AG10803 (cell line): ENCODE measurements at places on chromosomes 16 and 17.

- DNase-seq: peak; percentile 29
Observed at GRCh38 chr16:66928702-66929388, 3.5 kb upstream of the RRAD start.

DNA sequence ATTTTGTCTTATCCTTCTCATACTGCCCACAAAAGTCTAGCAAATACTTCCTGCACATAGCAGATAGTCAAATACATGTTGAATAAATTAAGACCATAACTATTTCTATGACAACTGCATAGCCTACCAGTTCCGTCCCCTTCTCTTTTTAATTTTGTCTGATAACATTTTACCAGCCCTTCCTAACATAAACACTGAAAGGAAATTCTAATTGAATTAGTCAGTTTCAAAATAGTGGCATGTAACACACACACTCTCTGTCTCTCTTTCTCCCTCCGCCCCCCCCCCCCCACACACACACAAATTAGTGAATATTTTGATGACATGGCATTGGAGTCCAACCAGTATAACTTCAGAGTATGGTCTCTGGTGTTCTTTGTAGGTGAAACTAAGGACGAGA, 41.8 kb downstream of the TNRC6C start:
- peak; percentile 63 for DNase-seq

- DNase-seq: no peak
Observed at GRCh38 chr17:69594641-69595040, 180.1 kb downstream of the MAP2K6 start.

- no peak for DNase-seq
Observed at GRCh38 chr16:81483970-81484595, 39.5 kb downstream of the CMIP start.

DNA sequence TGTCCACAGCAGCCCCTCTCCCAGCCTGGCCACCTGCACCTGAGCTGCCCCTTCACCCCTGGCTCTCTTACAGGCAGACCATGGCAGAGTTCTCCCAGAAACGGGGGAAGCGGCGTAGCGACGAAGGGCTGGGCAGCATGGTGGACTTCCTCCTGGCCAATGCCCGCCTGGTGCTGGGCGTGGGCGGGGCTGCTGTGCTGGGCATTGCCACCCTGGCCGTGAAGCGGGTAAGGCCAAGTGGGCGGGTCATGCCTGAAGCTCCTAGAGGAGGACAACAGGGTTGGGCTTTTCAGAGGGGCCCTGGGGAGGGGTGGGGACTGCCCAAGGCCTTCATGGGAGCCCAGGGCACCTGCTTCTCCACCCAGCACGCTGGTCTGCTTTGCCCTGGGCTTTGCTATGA, 2.2 kb downstream of the MIEF2 start:
- DNase-seq: no peak

GRCh38 chr16:78278056-78278450, 178.6 kb downstream of the WWOX start:
- no peak for DNase-seq

DNA sequence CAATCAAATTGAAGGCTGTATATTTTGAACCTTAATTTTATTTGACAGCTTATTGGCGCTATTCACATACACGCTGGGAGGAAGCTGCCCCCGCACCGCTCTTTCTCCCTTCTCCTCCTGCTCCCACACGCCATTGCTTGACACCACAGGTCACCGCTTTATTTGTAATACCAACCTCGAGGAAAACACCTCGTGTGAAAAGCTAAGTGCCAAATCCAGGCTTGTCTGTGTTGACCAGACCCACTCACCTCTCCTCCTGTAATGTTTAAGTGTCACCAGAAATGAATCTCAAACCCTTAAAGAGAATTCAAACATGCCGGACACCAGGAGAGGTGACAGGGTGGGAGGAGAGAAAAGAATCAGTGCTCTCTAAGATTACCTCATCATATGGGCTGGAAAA, 331.4 kb downstream of the GRIN2A start:
- no peak for DNase-seq

DNA sequence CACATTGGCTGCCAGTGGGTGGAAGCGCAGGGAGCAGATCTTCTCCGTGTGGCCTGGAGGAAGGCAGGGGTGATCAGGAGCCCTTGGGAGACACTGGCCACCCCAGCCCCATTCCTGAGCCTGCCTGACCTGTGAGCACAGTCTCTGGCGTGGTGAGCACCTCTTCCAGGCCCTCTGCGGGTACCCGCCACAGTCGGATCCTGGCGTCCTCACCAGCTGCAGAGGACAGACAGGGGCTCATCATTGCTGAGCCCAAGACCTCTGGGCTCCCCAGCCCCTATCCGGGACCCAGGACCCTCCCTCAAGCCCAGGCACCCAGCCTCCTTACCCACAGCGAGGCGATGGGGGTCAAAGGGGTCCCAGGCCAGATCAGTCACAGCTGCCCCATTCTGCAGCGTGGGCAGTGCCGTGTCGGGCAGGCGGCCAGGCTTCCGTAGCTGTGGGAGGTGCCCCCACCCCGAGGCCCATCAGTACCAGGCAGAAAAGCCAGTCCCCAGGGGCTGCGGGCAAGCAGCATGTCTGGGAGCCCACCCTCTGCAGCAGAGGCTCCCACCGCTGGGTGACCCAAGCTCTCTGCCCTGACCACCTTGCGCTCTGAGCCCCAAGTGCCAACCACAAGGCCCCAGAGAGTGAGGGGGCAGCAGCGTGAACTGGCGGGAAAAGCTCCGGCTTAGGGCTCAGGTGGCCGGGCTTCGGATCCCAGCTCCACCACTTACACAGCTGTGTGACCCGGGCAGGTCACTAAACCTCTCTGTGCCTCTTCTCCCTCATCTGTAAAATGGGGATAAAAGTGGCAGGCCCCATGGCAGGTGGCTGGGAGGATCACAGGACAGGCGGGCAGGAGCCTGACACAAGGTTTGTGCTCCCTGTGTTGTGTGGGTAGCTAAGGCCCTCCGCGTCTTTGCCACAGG, 10.2 kb upstream of the PAM16 start:
- no peak for DNase-seq

DNA sequence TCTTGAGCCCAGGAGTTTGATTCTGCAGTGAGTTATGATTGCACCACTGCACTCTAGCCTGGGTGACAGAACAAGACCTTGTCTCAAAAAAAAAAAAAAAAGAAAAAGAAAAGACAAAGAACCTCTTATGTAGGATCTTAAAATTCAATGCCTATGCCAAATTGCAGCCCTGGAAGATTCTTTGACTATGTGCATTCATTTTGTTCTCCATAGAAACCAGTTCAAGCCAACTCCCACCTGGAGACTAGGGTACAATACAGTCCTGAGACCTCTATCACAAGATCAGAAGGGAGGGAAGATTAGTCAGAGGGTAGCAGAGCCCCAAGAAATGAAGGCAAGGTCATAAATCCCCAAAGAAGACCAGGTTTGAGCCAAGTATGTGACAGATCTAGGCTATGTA, 90.6 kb upstream of the HAS3 start:
- no peak for DNase-seq

DNA sequence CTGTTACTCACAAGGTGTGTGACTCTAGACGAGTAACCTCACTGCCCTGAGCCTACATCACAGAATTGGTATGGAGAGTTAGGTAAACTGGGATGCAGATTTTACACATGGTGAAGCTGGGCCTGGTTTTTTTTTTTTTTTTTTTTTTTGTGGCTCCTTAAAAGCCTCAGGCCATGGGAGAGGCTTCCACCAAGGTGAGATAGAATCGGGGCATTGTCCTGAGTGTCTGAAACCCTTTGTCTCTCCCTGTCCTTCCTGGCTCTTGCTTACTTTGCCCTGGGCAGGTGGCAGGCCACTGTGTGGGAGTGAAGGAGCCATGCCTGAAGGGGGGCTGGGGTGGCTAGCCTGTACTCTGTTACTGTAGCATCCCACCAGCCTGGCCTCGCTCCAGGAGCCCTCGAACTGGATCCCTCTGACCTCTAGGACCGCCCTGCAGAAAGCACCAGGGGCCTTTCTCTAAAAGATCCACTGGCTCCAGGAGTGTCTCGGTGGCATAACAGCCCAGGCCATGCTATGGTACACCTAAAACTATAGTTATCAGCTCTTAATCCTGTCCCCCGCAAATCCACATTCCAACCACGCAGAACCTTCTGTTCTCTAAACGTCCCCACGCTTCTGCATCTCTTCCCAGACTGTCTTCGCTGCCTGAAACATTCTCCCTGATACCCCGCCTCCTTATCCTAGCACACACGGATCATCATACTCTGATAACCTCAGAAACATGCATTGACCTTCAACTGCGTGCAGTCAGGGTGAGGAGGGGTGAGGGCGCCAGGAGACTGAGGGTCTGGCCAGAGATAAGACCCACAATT, 1.7 kb upstream of the SLC13A2 start:
- no peak for DNase-seq

DNA sequence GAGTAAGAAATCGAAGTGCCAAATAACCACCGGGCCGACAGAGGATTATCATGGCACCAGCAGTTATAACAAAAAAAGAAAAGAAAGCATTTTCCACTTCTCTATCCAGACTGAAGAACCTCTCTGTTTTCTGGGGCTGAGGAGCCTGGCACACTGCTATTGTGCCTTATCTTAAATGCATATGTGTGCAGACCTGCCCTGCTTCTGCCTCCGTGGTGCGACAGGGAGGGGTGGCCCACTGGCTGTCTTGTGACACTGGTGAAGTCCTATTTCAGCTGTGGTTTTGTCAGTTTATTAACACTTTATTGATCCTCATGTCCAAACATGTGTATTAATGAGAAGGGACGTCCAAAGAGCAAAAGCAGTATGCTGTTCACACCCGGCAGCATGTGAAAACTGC, 55.4 kb downstream of the CDK5R1 start:
- DNase-seq: no peak

DNA sequence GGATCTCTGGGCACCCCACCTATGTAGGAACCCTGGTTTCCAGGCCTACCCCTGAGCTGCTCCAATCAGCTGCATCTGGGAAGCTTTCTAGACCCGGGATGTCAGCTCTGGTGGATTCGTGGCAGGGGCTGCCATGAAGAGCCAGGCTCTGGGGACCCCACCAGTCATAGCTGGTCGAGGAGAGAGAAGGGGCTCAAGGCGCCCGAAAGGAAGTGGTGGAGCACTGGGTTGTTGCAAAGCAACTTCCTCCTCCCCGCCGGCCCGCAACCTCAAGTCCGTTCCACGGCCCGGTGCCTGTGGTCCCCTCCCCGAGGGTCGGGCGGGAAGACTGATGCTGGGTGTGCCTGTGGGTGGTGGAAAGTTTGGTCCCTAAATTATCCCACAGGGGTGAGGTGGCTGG, 10.2 kb downstream of the TBKBP1 start:
- DNase-seq: no peak

DNA sequence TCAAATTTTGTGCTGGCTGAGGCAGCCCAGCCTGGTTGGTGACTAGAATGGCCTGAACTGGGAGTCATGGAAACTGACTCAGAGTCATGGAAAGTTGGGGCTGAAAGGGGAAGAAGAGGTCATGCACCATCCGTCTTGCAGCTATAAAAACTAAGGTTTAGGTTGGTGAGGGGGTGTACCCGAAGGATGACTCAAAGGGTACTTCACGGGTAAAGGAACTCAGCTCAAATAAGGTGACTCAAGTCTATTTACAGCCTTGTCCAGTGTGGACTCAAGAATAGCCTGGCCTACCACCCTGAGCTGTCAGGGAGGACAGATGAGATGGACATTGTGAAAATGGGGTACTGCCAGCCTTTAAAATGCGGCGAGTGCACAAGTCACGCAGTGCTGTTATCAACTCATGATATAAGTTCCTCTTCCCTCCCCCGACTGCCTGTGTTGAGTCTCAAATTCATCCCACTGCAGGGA, 18.6 kb downstream of the CD300LB start:
- DNase-seq: peak; percentile 25

DNA sequence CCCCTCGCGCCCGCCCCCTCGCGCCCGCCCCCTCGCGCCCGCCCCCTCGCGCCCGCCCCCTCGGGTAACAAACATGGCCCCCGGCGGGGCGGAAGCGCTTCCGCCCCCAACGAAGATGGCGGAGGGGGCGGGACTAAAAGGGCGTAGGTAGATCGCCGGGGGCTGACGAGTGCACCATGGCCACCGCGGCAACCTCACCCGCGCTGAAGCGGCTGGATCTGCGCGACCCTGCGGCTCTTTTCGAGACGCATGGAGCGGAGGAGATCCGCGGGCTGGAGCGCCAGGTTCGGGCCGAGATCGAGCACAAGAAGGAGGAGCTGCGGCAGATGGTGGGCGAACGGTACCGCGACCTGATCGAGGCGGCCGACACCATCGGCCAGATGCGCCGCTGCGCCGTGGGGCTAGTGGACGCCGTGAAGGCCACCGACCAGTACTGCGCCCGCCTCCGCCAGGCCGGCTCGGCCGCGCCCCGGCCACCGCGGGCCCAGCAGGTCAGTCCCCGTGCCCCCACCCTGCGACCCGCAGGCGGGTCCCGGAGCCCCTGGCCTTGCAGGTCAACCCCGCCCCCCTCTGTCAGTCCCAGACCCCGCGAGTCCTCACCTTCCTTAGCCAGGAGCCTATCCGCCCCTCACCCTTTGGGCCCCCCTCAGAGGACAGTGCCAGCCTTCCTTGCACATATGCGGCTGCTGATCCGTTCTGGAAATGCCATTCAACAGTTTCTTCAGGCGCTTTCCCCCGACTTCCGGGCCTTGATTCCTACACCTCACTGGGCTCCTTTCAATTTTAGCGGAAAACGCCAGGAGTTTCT, at the start of gene COG1:
Gene COG1 (plus strand): TSS at position 162 of the 808 bp plus-strand sequence. CDS start 15 bp downstream, at position 177.
- peak; percentile 89 for DNase-seq

GRCh38 chr16:67030221-67030962, 1.4 kb downstream of the CBFB start:
- no peak for DNase-seq

GRCh38 chr16:78789561-78789960, 690.1 kb downstream of the WWOX start:
- DNase-seq: no peak

DNA sequence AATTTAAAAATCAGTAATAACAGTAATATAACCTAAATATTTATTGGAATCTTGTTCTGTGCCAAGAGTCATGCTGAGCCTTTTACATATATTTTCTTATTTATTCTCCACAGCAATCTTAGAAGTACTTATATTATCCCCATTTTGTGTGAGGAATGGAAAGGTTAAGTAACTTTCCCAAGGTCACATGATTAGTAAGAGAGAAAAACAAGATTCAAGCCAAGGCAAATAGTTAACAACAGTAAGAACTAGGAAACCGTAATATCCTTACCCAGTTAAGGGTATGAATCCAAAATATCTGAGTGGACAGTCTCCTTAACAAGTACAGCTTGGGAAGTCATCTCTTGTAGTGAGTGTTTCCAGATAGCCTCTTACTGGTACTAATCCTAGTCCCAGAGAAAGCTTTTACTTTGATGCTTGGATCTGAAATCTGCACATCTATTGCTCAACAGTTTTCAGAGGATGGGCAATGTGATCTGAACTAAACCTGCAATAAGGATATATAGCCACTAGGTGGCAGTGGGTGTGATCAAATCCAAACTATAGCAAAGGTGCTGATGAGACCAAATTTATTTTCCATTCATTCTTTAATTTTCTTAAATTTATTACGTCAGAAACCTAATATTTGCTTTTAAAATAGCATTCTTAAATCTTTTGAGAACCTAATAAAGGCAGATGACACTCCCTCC, 23.3 kb downstream of the SHISA6 start:
- DNase-seq: no peak

DNA sequence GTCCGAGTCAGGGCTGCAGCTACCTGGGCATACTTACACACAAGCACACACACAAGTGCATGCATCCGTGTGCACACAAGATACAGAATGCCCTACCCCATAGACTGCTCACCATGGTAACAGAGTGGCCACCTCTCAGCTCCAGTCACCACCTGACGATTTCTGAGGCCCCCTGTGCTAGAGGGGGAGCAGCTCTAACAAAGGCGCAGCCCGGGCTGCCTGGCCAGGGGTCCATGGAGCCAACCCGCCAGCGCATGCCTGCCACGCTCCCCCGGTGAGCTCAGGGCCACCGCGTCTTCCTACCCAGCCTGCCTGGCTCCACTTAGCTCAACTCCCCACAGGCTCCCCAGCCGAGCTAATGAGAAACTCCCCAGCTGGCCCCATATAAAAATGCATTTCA, 75.5 kb downstream of the ZNF423 start:
- no peak for DNase-seq
